ENCODE measurements at places on chromosomes 1 and 21.

DNA sequence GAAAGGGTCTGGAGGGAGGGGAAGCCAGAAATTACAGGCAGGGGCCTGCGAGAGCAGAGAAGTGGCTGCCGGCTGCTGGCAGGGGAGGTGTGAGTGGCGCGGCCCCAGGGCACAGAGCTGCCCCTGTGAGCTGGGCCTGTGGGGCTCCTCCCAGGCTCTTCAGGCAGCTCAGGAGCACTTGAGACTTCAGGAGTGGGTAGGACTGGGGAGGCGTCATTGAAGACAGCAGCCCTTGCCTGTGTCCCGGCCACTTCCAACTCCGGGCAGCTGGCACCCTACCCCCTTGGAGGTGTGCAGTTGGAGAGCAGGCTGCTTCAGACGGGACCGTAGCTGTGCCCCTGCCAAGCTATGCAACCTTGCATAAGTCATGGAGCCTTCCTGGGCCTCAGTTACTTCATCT, 87.5 kb upstream of the ACTL8 start:
- ATAC-seq = no peak

DNA sequence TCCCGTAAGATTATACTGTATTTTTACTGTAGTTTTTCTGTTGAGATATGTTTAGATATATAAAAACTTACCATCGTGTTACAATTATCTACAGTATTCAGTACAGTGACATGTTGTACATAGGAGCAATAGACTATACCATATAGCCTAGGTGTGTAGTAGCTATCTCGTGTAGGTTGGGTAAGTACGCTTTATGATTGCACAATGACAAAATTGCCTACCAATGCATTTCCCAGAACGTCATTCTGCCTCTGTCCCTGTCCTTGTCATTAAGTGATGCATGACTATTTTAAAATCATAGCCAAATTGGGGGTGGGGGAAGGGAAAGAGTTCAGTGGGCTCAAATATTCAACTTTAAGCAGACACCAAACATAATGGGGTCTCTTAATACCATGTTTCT, 233.8 kb upstream of the TMEM51 start:
- no peak for ATAC-seq

- ATAC-seq = no peak
Measured at GRCh38 chr1:26459573-26460031, 12.6 kb upstream of the HMGN2 start.

DNA sequence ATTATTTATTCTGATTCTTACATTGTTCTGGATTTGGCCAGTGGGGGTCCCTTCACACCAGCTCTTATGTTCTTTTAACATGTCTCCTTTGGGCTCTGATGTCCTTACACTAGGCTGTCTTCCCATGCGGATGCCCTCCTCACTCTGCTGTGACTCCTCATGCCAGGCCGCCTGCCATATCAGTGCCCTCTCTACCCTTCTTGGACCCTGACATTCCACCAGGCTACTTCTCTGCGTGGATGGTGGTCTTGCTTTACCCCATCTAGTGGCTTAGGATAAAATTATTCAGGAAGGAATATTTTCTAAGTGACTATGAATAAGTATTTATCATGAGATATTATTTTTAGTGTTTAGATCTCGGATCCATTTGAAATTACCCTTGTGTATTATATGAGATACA, 21.2 kb downstream of the ATF6 start:
- ATAC-seq = no peak

DNA sequence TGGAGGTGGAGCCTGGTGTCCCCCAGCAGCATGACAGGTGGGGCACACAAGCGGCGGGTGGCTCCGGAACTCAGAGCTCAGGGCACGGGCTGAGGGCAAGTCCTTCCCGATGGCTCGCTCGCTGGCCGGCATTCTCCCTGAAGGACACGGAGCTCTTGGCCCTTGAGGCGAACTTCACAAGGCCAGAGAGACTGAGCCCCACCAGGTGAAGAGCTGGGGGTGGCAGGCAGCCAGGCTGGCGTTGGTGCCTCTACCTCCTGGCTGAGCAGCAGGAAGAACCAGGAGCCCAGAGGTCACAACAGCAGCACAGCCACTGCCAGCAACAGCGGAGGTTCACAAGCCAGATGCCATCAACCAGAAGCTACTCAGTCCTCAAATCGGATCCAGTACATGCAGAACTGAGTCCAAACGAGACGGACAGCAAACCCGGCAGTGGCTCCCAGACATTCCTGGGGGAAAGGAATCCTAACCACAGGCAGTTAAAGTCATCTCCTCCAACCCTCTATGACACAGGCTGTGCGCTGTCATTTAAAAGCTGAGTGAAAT, 54.1 kb downstream of the NPHP4 start:
- no peak for ATAC-seq

GRCh38 chr1:247387565-247387964, 28.4 kb upstream of the NLRP3 start:
- no peak for ATAC-seq

GRCh38 chr1:55015731-55016620, 17.2 kb downstream of the BSND start:
- no peak for ATAC-seq

DNA sequence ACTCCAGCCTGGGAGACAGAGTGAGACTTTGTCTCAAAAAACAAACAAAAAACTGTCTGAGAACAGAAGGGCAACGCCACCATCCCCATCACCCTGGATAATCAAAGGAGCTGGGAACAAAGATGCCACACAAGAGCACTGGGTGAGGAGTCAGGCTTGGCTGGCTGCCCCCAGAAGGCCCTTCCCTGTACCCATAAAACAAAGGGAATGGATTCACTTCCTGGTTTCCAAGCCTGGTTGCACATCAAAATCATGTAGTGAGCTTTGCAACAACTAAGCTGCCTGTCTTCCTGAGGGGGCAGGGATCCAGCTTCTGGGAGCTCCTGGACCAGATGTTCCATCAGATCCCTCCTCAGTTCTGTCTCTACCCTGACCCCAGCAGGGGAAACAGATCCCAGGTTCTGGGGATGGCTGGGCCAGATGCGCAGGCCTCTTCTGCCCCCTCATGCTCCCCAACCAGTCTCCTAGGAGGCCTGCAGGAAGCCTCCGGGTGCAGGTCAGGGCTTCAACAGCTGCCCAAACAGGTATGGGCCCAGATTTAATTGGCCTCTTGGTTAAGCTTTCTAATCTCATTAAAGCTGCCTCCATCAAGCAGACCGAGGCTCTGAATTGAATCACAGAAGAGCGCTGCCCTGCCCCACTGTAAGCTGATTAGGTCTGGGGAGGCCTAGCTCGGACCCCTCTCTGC, 97.8 kb downstream of the MRPL37 start:
- ATAC-seq = peak; percentile 1

DNA sequence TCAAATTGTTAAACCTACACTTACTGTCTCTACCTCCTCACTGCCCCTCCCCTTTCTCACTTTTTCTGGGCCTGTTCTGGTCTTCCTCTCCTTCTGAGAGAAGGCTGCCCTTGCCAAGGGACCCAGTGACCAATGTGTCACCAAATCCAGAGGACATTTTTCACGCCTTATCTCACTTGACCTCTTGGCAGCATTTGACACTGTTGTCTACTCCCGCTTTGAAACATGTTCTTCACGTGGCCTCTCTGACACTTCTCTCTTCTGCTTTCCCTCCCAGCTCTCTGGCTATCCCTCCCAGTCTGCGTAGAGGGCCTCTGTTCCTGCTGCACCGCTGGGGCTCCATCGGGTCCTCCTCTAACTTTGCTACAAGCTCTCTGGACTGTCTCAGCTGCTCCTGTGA, 25.3 kb downstream of the KCNQ4 start:
- no peak for ATAC-seq

GRCh38 chr1:20494609-20495311, 8.8 kb upstream of the CAMK2N1 start:
- peak; percentile 7 for ATAC-seq

DNA sequence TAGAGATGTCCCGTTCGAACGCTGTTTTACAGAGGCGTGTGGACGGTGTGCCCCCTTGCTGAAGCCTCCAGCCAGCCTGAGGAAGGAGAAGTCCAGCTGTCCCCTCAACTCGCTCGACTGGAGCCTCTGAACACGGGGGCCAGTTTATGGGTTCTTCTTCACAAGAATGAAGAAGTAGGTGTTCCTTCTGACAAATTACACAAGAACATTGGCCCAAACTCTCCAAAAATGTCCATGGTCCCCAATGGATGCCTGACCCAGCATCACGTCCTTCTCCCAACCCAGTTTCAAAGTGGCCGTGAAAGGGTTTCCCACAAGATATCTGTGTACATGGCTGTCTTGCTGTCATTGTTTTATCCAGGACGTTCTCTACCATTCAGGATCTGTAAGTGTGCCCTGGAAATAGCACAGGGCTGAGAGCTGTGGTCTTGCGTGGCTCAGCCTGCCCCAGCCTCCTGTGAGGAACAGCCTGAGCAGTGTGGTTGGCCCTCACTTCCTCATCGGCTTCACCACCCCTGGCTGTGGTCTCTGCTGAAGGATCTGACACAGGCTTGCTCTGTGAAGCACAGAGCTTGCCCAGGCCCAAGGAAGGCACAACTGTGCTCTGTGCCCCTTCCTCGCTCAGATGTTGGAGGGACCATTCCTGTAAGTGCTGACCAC, 1.0 kb upstream of the S100B start:
- no peak for ATAC-seq

GRCh38 chr1:198880818-198881597, 242.2 kb downstream of the PTPRC start:
- ATAC-seq = peak; percentile 99

Measured in motor neuron (in vitro differentiated cells).